Activated CD4-positive, alpha-beta T cell treated with anti-CD3 and anti-CD28 coated beads, Interleukin-2, amount 10 ng/mL, durations not matched to agents 7 days and 5 days (primary cell): ENCODE measurements at places on chromosomes 3 and 15.

DNA sequence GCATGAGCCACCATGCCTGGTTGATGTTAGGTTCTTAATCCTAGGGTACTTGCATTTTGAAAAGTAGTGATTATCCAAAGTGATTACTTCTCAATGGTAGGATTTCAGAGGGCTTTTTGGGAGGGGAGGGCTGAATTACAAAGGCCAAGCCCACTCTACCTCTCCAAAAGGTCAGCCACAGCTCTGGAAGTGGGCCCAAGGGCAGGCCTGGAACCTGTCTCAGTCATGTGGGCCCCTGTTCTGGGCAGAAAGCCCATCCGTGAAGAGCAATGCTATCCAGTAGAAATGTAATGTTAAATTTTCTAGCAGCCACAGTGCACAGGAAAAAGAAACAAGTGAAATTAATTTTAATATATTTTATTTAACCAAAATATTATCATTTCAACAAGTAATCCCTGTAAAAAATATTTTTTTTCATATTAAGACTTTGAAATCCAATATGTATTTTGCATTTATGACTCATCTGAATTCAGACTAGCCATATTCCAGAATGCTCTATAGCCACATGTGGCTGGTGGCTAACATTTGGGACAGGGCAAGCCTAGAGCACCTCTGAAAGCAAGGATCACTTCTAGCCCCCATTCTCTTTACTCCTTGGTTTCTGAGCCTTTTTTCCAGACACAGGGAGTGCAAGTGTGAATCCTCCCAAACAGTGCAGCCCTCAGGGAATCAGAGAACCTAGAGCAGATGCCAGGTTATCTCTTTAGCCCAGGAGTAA, 16.8 kb downstream of the RFT1 start:
- no peak for DNase-seq

- no peak for DNase-seq
These were observed 12.1 kb downstream of the TBC1D2B start for GRCh38 chr15:78065284-78065872.

DNA sequence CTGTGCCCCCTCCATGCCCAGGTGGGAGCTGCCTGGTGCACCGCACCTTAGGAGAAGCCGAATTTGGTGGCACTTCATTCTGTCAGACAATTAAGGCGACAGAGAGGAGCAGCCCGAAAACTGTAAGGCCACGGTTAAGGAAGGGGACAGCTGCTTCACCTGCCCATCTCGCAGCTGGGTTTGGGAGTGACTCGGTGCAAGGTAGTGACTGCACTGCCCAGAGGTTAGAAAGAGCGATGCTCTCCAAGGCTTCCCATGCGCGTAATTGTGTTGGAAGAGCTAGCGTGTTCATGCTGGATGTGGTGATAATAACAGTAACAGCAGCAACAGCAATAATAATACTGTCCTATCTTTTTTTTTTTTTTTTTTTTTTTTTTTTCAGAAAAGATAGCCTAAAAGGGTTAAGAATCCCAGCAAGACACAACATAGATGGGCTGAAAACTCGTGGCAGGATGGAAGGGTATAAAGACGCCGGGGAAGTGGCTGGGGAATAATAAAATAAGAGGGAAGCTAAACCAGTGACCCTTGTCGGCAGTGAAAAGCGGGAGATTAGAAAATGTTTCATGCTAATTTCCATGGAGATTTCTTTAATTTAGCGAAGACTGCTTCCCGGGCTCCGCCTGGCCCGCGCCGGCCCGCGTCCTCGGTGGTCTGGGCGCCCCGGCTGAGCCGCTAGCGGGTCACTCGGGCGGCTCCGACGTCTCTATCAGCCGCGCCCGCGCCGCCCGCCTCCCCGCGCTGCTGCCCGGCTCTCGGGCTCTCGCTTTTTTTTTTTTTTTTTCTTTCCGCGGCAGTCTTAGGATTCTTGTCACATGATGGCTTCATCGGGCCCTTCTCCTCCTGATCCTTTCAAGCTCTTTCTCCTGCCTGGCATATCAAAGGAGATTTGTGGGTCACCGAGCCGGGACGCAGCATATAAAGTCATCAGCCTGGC, 617.1 kb downstream of the NR2F2 start:
- DNase-seq: no peak

GRCh38 chr3:183975981-183976662, 41.6 kb downstream of the ABCC5 start:
- DNase-seq: no peak

DNA sequence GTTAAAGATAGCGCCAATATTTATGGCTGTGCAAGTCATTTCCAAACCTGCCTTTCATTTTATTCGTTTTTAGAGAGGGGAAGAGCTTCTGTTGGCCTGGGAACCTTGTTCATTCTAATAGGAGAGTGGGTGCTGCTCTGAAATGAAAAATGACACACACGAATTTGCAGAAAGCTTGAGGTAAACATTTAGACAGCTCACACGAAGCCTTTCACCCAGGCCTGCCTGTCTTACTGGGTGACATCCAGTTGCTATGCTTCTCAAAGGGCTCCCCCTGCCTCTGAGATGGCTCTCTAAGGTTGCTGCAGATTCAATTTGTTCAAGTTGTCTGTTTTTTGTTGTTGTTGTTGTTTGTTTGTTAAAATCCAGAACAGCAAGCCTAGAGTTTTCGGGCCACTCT, 18.2 kb downstream of the PEX5L start:
- DNase-seq: no peak

DNA sequence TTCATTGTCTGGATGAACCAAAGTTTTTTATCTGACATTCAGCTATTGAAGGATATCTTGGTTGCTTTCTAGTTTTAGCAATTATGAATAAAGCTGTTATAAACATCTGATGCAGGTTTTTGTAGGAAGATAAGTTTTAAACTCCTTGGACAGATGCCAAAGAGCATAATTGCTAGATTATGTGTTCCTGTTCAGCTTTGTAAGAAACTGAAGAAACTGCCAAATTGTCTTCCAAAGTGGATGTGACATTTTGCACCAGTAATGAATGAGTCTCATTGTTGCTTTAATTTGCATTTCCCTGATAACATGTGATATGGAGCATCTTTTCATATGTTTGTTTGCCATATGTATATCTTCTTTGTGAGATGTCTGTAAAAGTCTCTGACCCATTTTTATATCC, 239.9 kb upstream of the TTC14 start:
- DNase-seq: no peak

- no peak for DNase-seq
These were observed 130.8 kb downstream of the GHSR start for GRCh38 chr3:172317481-172317880.

DNA sequence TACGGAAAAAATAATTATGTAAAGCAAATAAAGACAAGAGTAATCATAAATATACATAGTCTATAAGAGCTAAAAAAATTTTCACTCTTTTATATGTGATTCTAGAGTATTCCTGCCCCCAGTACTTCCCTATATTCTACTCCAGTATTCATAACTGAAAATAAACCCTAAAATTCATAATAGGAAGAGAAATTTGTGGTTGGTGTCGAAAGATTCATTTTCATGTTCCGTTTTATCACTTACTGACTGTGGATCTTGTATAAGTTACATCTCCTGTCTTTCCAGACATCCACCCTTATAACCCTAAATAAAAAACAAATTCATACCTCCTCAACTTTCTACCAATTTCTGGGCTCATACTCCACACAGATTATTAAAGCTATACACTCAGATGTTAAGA, 16.0 kb upstream of the MBNL1 start:
- DNase-seq: no peak

GRCh38 chr3:69669070-69669469, 70.2 kb upstream of the MITF start:
- DNase-seq: no peak

- no peak for DNase-seq
These were observed 249.0 kb downstream of the NFKBIZ start for GRCh38 chr3:102098130-102098885.

DNA sequence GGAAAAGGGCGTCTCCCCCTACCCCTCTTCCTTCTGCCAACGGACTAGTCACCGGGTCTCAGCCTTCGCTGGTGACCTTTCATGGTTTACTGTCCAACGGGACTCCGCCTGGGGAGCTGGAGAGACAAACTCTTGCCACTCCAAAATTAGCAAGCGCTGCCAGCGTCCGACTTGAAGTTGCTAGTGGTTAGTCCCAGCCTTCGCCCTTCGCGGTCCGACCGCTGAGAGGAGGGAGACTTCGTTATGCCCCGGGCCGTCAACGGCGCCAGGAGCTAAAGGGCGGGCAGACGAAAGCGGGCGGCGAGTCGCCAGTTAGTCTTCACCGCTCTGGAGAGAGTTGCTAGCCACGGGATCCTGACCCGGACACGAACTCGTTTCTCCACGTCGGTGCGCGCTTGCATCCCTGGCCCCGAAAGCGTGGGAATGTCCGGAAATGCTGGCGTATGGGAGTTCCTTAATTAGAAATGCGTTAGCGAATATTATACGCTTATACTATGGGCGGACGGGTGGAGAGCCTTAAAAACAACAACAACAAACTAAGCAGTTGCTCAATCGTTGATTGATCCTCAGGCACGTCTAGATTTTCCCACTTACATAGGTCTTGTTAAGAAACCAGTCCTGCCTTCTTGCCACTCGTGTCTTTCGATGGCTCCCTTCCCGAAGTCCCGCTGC, 716 bp downstream of the SMC4 start:
- peak; percentile 52 for DNase-seq

GRCh38 chr3:57948781-57949242, 59.4 kb upstream of the FLNB start:
- no peak for DNase-seq

GRCh38 chr15:60004009-60004845, at the start of gene FOXB1:
TSS of gene FOXB1 (plus strand) at chr15:60004311. CDS start at chr15:60004964, 653 bp downstream.
- DNase-seq: peak; percentile 41

GRCh38 chr3:132228923-132229322, 88.3 kb upstream of the ACP3 start:
- DNase-seq: no peak

DNA sequence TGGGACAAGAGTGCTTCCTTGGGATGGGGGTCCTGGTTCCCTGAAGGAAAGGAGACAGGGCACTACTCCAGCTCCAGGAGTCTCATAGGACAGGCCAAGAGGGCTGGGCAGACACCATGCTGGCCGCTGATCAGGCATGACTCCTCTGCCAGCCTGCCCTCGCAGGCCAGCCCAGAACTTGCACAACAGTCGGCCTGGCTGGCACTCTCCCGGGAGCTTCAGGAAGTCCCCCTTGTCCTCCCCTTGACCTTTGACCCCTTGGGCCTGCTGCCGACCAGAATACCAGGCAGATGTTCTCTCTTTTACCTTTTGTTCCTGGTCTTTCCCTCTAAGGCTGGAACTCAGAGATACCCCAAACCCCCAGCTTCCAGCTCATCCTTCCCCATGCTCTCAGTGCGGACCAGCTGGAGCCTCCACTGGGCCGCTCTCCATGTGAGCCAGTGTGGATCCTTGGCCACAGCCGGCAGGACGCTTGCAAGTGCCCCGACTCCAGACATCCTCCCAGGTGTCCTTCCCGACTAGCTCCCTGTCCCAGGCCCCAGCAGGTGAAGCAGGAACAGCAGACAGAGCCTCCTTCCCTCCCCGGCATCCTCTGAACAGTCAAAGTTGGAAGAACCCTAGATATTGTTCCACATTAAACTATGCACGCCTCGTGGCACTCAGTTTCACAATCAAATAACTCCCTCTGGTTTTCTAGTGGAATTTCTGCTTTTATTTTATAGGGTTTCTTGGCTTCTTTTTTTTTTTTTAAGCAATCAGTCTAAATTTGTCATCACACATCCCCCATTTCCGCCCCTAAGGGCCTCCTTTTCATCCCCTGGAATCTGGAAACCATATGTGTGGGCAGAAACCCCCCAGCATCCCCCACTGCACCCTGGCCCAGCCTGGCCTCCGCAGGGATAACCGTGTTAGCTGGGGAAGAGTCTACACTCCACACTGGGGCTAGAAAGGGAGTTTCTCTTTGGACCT, 15.7 kb downstream of the VPS18 start:
- DNase-seq: no peak

- DNase-seq: no peak
These were observed 2.5 kb downstream of the AMOTL2 start for GRCh38 chr3:134371542-134372324.

DNA sequence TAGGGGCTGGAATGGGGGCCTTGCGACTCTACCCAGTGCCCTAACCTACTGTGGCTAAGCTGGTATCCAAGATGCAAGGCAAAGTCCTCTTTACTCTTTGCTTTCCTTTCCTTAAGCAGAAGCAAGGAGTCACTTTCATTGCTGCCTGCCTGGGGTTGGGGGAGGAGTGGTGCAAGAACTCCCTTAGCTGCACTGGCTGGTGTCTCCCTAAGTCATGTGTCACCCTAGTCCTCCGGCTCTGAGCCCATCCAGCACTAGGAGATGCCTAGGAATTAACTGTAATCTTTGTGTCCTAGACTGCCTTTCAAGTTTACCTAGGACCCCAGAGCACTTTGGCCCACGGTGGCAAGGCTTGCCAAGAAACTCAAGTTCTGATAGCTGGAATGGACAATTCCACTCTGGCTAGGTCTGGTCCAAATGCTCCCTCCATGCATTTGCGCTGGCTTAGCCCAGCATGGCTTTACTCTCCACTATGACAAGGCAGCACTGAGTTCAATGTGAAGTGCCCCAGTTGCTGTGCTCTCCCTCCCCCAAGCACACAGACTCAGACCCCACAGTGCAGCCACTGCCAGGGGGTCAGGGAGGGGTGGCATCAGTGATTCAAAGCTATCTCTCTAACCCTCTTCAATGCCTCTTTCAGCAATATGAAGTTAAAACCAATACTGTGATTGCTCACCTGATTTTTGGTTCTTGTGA, 58.7 kb downstream of the ESYT3 start:
- DNase-seq: no peak

DNA sequence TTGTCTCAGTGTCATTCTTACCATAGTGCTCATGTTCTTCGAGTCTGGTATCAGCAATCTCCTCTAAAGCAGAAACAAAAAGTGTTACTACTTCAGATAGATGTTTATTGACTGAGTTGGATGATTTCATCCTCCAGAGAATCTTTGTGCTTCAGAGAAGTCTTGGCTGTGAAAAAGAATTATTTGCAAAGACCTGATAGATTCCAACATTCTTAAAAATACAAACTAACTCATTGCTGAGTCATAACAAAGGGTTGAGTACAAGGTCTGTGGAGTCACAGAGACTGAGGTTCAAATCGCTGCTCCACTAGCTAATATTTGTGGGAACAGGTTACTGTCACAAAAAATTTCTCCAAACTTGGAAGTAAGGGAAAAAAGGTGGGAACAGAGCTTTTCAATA, 9.0 kb upstream of the STRIT1 start:
- DNase-seq: no peak

GRCh38 chr15:76169018-76169417, 109.2 kb downstream of the TMEM266 start:
- no peak for DNase-seq

GRCh38 chr3:194401868-194402329, 2.8 kb upstream of the GP5 start:
- DNase-seq: no peak

DNA sequence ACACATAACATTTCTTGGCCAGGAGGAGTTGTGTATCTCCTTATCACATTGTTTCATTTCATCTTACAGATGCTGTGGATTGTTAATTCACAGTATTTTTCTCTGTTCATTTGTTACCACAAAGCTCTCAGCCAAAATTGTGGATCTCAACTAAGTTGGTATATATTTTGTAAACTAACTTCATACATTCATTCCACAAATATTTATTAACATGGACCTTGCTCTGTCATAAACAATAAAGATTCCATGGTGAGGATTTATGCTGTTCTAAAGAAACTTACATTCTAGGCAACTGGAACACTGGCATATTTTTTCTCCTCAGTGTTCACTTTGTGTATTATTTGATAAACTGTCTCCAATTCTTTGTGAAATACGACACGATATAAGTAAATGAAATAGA, 268.8 kb downstream of the CNTN3 start:
- no peak for DNase-seq
